ENCODE measurements at places on chromosomes 12 and 14.

GRCh38 chr12:67916266-67916970 is 72.8 kb upstream of the IFNG-AS1 start:
- no peak for DNase-seq

DNA sequence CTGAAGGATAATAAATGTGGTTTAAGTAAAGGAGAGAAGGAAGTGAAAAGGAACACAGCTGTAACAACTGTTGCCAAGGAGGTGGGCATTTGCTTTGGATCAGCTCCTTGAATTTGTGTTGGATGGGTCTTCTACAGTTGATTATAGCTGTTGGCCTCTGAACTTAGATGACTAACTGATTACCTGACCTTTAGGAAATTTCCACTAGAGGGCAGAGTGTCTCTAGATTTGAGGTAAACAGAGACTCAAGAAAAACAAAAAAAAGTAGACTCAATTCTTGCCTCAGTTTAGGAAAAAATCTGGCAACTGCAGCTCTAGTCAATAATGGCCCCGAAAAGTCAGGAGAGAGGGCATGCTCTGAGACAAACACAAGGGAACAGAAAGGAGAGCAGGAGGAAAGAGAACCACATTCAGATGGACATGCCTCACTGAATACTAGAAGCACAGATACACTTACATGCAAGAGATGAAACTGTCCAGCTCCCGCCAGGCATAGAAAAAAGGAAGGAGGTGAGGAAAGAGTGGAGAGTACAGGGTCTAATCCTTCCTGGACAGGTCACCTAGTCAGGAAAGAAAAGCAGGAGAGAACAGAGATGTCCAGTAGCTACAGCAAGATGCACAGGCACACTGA is 20.6 kb downstream of the COX14 start:
- no peak for DNase-seq

DNA sequence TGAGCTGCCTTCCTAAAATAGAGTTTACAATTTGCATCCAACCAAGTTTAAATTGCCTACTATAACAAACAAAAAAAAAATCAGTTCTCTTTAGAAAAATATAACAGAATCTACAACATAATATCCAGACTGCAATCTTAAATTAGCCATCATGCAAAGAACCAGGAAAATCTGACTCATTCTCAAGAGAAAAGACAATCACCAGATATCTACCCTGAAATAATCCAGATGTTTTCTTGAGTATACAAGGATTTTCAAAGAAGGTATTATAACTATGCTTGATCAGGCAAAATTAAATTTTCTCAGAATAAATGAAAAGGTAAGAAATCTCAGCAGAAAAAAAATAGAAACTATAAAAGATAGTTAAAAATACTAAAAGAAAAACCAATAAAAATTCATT is 115.6 kb downstream of the CCER1 start:
- no peak for DNase-seq

DNA sequence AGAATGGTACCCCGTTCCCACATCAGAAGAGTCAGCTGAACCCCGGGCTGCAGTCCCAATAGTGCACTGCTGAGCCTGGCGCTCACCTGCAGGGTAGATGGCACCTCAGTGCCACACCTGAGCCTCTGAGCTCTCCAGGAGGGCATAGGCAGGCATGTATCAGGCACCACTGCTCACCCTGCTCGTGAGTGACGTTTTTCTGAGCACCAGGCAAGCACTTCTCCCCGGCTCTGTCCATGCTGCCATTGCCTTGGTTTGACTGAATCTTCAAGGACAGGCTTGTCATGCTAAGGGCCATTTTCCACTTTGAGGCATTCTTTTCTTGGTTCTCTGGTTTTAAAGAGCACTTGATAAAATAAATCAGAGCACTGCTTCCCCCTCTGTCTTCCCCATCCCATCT is 161.6 kb upstream of the PRMT8 start:
- no peak for DNase-seq

- DNase-seq: no peak
Observed at GRCh38 chr12:111089616-111090015, 169.2 kb upstream of the MYL2 start.

DNA sequence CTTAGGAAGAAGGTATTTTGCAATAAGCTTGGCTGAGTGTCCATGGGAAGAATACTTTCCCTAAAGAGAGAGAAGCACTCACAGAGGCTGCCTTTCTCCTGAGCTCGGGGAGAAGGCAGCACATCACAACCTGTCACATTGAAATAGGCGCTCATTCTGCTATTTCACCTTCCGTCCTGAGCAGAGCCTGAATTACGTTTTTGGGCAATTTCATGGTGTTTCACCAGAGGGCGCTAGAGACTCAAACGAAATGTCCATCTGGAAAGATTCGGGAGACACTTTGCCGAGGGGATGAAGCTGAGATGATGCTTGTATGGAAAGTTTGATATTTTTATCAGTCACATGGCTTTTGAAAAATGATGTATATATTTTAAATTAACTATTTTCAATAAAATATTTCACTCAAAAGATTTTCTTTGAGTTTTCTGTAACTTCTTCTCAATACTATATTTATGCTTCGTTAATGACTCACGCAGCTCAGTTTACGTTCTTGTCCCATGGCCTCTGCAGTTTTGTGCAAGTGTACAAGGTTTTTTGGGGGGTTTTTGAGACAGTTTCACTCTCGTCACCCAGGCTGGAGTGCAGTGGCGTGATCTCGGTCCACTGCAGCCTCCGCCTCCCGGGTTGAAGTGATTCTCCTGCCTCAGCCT is 17.4 kb upstream of the B4GALNT3 start:
- DNase-seq: no peak

DNA sequence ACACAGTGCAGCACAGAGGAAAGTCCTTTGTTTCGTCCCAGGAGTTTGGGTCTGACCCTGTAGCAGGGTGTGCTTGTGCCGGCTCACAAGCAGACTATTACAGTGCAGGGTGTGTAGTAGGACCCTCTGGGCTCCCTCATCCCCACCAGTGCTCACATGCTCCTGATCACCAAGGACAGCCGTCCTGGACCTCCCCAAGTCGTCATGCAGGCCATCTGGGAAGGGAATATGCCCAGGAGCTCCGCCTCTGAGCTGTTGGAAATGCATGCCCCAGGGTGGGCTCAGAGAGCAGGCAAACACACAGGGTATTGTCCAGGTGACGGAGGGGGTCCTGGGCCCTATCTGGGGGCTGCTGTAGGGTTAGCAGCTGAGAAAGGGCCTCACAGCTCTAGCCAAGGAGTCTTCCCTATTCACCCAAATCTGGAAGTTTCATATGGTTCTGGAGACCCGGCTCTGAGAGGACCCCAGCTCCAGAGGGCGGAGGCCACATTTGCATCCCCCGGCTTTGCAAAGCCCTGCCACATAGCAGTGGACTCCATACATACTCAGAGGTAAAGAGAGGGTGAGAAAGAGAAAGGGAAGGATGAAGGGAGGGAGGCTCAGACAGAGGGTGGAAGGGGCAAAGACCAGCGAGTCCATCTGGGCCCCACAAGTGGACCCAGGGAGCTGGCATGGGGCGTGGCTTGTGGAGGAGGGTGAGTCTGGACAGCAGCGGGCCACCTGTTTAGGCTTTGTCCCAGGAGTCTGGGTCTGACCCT is 53.5 kb upstream of the PPP2R5C start:
- no peak for DNase-seq

- DNase-seq: no peak
Observed at GRCh38 chr12:113136128-113136989, 798 bp upstream of the RASAL1 start.

GRCh38 chr12:96986883-96987523 is 79.9 kb downstream of the NEDD1 start:
- no peak for DNase-seq

DNA sequence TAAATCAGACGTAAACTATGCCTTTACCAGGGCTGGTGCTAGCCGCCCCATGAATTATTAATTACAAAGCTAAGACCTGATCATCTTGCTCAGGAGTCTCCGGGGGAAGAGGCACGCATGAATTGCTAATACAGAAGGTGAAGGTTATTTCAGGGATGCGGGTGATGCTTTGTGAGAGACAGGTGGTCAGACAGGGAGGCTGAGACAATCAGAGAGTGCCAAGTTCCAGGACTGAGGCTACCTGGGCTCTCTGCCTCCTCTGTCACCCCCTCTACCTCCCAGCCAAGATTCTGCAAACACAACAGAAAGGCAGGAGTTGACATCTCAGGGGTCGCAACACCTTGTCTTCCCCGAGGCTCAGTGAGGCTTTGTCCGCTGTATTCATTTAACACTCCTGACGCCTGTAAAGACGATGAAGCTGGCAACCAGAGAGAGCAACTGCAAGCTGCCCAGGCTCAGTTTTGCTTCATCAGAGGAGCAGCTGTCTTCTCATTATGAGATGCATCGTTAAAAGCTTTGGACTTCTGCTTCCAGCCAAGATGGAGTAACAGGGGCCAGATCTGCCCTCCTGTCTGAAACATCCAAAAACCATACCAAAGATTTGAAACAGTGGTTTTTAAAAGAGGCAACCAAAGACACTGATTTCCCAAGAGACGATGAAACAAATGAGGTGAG is 46.6 kb downstream of the PRIMA1 start:
- no peak for DNase-seq

GRCh38 chr12:113462117-113462774 is 9.4 kb downstream of the LHX5 start:
- no peak for DNase-seq

- DNase-seq: peak; percentile 17
Observed at GRCh38 chr12:78210894-78211302, 380.2 kb downstream of the NAV3 start.

GRCh38 chr12:32039917-32040575 is 66.6 kb upstream of the BICD1 start:
- DNase-seq: no peak

DNA sequence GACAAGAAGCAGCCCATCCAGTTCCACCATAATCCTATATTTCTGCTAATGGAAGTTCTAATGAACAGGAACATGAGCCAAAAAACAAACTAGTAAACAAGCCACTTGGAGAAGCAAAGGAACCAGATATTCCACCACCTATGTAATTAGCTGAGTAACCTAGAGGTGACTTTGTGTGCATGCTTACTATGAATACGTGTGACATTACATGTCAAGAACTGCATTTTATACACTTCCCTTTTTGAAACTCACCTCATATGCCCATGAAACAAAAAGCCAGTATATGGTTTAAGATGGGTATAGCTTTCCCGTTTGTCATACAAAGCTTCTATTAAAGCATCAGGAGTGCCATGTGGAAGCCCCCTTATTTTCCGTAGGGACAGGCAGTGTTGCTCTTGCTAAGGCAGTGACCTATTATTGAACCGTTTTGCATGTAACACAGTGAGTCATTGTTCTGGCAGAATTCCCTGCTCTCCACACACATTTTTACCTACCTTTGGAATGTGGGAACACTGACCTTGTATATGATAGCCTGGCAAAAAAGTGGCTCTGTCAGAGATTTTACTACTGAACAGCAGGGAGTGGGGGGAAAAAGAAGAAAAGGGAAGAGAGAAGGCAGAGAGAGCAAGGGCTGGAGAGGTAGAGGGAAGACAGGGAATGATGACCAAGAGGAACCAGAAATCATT is 34.8 kb upstream of the FRMD6 start:
- DNase-seq: peak; percentile 68

- DNase-seq: no peak
Observed at GRCh38 chr14:81005540-81006228, 50.3 kb downstream of the TSHR start.

GRCh38 chr14:56552615-56553014 is 27.0 kb upstream of the TMEM260 start:
- no peak for DNase-seq

DNA sequence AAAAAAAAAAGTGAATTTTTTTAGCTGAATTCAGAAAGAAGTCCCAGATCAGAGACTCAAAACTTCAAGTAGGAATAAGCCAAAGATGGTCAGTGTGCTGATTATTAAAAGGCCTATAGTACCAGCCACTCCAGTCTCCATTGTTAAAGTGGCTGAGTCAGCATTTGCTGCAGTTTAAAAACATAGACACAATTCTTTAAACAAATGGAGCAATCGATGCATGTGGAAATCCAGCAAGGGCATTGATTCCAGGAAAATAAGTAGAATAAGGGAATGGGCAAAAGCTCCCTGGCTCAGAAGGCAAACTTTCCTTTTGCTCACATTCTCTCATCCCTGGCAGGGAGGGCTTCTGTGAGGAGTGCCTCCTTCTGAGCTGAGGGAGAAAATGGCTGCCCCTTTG is 317.6 kb downstream of the LRIG3 start:
- DNase-seq: no peak

DNA sequence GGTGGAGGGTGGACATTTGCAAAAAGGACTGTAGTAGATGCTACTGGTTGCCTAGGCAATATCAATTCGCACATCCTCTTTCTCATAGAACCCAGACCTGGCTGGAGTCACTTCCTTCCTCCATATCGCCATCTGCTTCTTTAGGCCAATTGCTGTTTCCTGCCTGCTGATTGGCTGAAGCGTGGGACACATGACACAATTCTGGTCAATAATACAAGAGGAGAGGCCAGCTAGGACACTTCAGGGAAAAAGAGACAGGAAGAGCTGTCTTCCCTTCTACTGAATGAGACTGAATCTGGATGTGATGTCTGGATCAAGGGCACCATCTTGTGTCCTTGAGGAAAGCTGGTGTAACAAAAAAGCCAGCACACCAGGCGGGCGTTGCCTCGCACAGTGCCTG is 53.8 kb downstream of the TRPV4 start:
- DNase-seq: no peak

DNA sequence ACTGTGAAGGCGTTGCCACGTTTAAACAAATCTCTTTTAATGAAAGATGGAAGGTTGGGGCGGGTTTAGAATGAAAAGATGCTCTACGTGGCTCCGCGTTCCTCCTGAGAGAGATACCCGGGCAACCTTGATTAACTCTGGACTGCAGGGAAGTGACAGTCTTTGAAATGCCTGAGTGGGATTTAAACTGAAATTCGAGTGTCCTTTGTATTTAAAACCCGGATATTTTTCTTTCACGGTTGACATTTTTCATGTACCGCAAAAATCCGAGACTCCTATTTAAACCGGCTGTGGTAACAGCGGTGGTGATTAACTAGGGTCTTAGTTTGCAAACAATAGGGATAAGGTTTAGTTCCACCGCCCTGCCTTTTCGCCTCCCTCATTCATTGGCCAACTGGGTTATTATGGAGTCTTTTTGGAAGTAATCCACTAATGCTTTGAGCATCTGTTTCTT is 707 bp downstream of the G2E3 start:
- no peak for DNase-seq

GRCh38 chr14:89206389-89207031 is 210.5 kb downstream of the FOXN3 start:
- DNase-seq: no peak

- no peak for DNase-seq
Observed at GRCh38 chr12:6822426-6823135, 960 bp downstream of the GPR162 start.

- DNase-seq: no peak
Observed at GRCh38 chr12:71069311-71069710, 88.5 kb downstream of the TSPAN8 start.

GRCh38 chr14:95520346-95520745 is 3.9 kb upstream of the SYNE3 start:
- DNase-seq: no peak
